ENCODE measurements at places on chromosomes 5 and 9.
A peak's percentile ranks its signal among the peaks of the same experiment; 100 is the strongest.

- DNase-seq: peak; percentile 30
Observed at GRCh38 chr9:129962889-129963703, 79.9 kb downstream of the FNBP1 start.

- no peak for DNase-seq
Observed at GRCh38 chr5:15285901-15286583, 213.9 kb upstream of the FBXL7 start.

GRCh38 chr5:158265931-158266700 lies 407.2 kb upstream of the CLINT1 start:
- no peak for DNase-seq

GRCh38 chr5:180717989-180718388 lies 21.9 kb downstream of the OR2Y1 start:
- no peak for DNase-seq

- DNase-seq: no peak
Observed at GRCh38 chr5:150945486-150945885, 40.7 kb upstream of the ZNF300 start.

GRCh38 chr9:105245029-105245890 lies 809 bp downstream of the SLC44A1 start:
- DNase-seq: peak; percentile 90

Data from WTC11 (cell line).